ENCODE measurements at places on chromosomes 5 and 9.

- DNase-seq: no peak
Measured at GRCh38 chr5:91343916-91344315, 39.2 kb downstream of the ARRDC3 start.

DNA sequence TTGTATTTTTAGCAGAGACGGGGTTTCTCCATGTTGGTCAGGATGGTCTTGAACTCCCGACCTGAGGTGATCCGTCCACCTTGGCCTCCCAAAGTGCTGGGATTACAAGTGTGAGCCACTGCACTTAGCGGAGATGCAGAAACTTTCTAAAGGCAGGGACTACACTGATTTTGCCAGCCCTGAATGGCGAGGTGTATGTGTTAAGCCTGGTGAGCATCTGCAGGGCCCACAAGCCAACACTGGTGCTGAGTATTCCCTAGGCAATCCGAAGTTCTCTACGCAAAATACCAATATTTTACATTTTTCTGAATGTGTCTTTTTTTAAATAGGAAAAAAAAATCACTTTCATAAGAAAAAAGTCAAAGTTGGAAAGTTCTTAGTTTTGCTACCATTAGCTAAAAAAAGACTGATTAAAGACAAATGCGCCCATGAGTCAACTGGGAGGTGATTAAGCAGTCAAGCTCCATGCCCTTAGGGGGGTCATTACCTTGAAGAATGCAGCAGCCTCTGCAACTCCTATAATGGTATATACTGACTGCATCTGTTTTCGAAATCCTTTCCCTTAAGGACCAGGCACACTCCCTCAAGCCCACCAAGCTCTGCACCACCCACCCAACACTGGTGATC is 502.8 kb downstream of the BNC2 start:
- no peak for DNase-seq

- DNase-seq: no peak
Measured at GRCh38 chr9:78552802-78553201, 255.9 kb downstream of the PSAT1 start.

GRCh38 chr9:132372177-132373095 is 17.6 kb upstream of the SETX start:
- no peak for DNase-seq

- no peak for DNase-seq
Measured at GRCh38 chr5:113108485-113108884, 131.9 kb downstream of the DCP2 start.

- DNase-seq: no peak
Measured at GRCh38 chr9:14813336-14814248, 91.1 kb upstream of the CER1 start.

DNA sequence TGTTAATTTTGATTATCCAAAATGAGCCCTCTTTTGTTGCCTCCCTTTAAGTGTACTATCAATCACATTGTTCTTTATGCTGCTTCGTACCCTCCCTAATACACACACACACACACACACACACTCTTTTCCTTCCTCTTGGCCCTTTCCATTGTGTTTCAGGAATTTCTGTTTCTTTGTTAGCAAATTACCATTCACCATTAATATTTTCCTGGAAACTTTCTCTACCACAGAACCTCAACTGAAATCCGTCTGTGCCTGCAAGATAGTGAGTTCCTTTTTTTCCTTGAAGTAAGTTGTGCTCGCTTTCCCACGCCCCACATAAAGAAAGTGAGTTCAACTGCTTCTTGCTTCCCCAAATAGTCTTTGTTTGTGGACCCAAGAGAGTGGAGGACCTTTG is 61.8 kb downstream of the SMIM15 start:
- no peak for DNase-seq

- DNase-seq: no peak
Measured at GRCh38 chr5:93995126-93995621, 253.8 kb upstream of the POU5F2 start.

GRCh38 chr9:121399883-121400607 is 30.0 kb upstream of the STOM start:
- DNase-seq: no peak

All from stimulated activated CD8-positive, alpha-beta memory T cell treated with anti-CD3 and anti-CD28 coated beads, Interleukin-2, amount 100 ng/mL, for 1 hour (primary cell).